Fibroblast of mammary gland (primary cell): ENCODE measurements at places on chromosomes 3 and 15.

DNA sequence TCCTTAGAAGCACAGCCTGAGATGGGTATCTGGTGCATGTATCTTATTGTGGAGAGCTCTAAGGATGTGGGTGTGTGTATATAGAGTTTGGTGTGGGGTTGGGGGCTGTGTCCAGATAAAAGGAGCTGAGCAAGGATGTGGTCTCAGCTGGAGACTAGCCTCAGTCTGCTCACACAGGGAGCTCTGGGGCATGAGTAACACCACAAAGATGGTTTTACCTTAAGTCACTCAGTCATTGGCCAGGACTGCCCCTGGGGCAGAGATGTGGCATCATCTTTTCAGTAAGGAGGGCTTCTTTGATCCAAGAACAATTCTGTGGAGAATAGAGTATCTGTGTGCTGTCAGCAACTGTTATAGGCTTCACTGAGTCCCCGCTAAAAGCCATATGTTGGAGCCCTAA lies 163.4 kb upstream of the NUDT16 start:
- DNase-seq: peak; percentile 64

GRCh38 chr15:31483053-31483985 lies 156.7 kb downstream of the KLF13 start:
- no peak for DNase-seq

DNA sequence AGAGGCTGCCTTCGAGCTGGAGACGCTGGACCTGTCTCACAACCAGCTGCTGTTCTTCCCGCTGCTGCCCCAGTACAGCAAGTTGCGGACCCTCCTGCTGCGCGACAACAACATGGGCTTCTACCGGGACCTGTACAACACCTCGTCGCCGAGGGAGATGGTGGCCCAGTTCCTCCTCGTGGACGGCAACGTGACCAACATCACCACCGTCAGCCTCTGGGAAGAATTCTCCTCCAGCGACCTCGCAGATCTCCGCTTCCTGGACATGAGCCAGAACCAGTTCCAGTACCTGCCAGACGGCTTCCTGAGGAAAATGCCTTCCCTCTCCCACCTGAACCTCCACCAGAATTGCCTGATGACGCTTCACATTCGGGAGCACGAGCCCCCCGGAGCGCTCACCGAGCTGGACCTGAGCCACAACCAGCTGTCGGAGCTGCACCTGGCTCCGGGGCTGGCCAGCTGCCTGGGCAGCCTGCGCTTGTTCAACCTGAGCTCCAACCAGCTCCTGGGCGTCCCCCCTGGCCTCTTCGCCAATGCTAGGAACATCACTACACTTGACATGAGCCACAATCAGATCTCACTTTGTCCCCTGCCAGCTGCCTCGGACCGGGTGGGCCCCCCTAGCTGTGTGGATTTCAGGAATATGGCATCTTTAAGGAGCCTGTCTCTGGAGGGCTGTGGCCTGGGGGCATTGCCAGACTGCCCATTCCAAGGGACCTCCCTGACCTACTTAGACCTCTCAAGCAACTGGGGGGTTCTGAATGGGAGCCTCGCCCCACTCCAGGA lies 21.1 kb downstream of the NRROS start:
- no peak for DNase-seq

GRCh38 chr3:55061720-55062034 lies 133.8 kb upstream of the LRTM1 start:
- no peak for DNase-seq

- no peak for DNase-seq
Measured at GRCh38 chr3:188002626-188003138, 151.3 kb upstream of the LPP start.

GRCh38 chr3:15108082-15108545 lies 9.2 kb upstream of the RBSN start:
- peak; percentile 72 for DNase-seq

DNA sequence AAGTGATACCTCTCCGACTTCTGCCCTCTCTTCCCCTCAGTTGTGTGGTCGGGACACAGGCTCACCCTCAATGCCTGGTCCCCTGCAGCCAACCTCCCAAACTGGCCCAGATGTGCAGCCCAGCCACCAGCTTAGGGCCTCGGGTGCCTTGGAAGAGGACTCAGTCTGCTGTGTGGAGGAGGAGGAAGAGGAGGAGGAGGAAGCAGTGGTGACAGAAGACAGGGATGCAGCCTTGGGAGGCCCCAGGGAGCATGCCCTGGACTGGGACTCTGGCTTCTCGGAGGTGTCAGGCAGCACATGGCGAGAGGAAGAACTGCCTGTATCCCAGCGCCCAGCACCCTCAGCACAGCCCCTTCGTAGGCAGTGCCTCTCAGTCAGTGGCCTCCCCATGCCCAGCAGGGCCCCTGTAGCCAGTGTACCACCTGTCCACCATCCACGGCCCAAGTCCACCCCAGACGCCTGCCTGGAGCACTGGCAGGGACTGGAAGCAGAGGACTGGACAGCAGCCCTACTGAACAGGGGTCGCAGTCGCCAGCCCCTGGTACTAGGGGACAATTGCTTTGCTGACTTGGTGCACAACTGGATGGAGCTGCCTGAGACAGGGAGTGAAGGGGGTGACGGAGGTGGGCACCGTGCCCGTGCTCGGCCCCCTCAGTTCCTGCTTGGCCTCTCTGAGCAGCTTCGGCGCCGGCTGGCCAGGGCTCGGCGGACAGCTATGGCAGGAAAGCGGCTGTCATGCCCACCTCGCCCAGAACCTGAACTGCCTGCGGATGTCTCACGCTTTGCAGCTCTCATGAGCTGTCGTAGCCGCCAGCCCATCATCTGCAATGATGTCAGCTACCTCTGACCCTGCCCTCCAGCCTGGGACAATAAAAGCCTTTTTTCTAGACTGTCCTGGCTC lies 1.3 kb downstream of the INKA1 start:
- DNase-seq: no peak

GRCh38 chr3:62132027-62132602 lies 241.2 kb downstream of the FEZF2 start:
- DNase-seq: peak; percentile 43

DNA sequence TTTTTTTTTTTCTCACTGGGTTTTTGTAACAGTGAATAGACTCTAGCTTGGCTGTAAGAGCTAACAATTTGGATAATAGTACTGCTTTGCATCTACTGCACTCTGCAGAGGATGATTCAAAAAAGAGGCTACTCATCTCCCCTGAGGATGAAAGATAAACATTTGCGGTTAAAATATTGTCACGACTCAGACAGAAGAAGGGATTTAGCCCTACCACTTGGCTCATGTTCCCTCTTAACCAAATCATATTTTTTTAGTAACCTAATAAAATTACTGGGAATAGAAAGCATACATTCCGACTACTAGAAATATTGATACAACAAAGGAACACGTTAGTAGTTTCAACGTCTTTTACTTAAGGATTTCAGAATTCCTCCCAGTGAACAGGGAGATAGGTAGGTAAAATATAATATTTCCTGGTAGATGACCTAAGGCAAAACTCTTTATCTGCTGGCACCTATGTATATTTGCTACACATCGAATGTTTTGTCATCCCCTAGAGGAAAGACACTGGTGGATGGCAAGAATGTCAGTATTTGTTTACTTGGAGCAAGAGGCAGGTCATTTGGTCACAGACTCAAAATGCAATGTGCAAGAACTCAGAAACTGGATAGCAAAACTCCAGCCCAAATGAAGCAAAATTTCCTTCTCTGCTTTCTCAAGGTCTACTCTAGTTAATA lies 110.8 kb downstream of the GREM1 start:
- DNase-seq: peak; percentile 96

DNA sequence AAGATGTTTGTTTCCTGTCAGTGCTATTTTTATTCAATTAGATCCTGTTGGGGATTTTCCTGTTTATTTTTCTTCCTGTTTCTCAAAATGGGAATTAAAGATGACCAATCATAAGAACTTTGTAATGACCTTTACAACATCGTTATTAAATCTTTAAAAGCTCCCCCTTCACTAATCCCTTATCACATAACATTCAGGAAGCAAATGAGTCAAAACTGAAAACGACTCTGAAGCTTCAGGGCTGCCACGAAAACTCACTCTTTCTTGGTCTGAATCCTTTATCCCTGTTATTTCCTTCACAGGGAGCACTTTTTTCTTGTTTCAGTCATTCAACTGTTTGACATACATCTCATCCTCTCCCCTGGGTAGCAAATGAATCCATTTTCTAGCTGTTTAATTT lies 75.8 kb upstream of the MB21D2 start:
- DNase-seq: no peak
